ENCODE measurements at places on chromosomes 7 and 10.

DNA sequence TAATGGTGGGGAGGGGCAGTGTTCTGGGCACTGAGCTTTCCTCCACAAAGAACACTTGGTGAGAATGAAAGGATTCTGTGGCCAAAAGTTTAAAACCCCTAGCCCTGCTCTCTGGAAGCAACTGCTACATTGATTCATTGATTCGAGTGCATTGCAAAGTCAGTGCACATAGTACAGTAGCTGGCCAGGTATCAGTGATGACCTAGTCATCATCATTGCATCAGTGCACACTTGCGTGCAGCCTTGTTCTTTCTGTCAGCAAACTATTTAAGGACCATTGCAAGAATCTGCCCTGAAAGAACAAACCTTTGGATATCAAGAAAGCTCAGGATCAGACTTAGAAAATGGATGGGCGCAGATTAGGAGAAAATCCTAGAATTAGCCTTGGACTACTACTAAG, 47.4 kb downstream of the CUL1 start:
- no peak for DNase-seq

- no peak for DNase-seq
Measured at GRCh38 chr7:13279854-13280435, 592.5 kb downstream of the ARL4A start.

DNA sequence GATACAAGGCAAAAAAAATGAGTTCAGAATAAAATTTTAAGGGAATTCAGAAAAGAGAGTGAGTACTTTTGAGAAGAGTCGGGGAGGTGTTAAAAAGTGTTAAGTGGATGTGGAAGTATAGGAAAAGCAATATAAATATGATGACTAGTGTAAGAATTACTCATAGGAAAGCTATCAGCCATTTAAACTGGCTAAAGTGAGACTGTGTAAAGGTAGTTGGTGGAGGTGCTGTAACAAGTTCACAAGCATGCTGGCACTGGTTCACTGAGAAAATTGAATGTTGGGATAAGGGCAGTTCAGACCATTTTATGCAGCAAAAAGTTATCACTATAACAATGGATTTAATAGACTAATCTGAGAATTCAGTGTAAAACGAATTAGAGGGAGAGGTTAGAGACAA, 179.0 kb upstream of the DKK1 start:
- DNase-seq = no peak

GRCh38 chr7:141349804-141350203, 201.4 kb upstream of the AGK start:
- DNase-seq = no peak

DNA sequence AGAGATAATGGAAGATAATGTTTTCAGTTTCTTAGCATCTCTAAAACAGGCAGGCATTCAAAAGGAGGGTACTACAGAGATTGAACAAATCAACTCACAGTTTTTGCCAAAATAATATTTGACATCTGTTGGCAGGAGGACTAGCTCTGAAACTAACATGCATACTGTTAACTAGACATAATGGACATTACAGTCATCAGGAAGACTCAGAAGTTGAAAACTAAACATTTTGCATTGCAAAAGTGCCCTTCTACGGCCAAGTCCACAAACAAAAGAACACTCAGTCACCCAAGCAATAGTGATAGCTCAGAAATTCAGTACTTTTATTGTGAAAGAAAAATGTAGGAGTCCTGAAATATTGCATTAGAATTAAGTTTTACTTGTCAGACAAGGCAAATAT, 399.0 kb downstream of the HGF start:
- no peak for DNase-seq

DNA sequence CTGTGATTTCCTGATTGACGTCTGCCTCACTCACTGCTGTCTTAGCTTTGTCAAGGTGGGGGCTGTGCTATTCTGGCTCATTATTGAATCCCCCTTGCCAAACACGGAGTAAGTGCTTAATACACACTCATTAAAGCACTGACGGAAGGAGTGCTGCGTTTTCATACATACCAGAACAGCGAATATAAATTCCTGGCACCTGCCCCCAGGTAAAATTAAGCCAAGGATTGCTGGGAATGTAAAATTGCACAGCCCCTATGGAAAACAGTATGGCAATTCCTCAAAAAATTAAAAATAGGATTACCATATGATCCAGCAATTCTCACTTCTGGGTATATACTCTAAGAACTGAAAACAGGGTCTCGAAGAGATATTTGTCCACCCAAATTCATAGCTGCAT, 6.6 kb downstream of the KLRG2 start:
- no peak for DNase-seq

DNA sequence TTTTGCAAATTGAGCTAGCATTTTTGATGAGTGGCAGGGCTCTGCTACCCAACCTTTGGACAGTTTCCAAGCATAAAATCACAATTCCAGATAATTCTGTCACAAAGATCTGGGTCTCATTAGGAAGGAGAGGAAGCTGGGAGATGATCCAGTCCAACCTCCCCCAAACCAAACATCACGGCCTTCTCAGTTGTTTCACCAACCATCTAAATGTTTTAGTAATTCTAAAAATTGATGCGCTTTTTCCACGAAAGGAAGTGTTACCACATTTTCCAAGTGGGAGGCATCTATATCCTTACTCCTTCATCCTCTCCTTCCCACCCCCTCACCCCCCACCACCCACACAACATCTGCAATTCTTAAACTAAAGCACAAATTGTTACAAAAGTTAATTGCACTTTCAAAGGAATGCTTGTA, 108.3 kb downstream of the EGFR start:
- no peak for DNase-seq

- DNase-seq = no peak
Measured at GRCh38 chr7:101910991-101911799, 93.8 kb downstream of the CUX1 start.

DNA sequence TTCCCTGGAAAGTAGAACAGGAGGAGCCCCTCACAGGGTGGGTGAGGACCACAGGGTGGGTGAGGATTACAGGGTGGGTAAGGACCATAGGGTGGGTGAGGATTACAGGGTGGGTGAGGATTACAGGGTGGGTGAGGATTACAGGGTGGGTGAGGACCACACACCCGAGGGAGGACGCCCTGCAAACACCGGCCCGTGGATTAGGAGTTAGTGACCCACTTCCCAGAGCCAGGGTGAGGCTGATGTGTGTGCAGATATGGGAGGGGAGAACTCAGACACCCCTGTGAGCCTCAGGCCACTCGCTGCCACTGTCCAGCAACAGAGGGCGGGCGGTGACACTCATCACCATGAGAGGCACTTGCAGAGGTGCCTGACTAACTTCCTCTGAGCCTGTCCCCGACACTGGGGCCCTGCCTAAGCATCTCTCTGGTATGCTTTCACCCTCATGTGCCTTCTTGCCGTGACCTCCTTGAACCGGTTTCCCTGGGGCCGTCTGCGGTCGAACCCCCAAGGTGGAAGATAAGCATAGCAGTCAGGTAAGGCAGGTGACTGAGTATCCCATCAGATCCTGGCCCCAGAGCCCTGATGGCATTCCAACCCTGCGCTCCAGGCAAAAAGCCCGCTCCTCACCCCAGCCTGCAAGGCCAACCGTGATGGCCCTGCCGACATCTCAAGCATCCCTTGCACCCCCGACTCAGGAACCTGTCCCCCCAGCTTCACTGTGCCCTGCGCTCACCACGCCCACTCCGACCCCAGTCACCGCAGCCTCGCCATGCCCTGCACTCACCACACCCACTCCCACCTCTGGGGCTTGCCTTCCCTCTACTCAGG, 74.1 kb downstream of the FAM53B start:
- DNase-seq = no peak

DNA sequence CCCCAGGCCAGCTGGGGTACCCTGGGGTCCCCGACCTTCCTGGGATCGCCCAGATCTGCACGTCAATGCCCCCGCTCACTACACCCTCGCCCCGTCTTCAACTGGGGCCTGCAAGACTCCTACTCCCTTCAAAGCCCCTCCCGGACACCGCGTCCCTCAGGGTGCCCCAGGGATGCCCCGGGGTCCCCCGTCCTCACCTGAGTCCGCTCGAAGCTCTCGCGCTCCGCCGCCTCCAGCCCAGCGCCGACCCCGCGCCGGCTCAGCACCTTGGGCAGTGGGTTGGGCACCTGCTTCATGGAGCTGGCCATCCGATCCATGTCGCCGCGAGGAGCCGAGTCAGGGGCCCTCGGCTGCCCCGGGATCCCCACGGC, at the start of gene HIP1:
TSS of gene HIP1 (minus strand) at position 338 of the 371 bp plus-strand sequence. CDS start at position 317, 21 bp downstream.
- no peak for DNase-seq

DNA sequence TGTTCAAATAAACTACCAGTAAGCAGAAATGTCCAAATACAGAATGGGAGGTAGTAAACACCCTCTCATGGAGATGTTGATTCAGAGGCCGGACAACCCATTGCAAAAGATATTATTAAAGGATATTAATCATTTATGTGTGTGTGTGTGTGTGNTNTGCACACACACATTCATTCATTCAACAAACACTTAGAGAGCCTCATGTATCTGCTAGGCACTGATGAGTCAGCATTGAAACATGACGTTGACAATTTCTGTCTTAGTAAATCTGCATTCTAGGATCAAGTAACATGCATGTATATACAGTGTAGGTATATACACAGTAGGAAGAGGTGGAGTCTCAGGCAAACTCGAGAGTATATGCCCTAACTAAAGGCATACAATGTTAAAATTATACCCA, 187.0 kb downstream of the ZNF365 start:
- DNase-seq = no peak

DNA sequence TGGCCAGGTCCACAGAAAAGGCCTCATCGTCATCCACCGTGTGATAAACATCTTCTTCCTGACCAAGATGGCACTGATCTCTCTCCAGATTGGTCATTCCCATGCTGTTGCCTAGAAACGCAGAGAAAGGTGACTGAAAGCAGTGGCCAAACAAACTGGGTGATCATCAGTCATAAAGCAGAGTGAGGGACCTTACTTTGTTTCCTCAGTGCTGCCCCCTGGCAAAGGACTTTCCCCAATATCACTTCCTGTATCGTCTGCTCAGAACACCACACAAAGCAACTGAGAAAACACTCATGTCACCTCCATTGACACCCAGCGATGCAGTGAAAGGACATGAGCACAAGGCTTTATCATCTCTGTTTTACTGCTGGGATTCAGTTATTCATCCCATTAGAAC, 40.0 kb upstream of the TM9SF3 start:
- no peak for DNase-seq

GRCh38 chr10:24463611-24464426, 254.9 kb downstream of the KIAA1217 start:
- no peak for DNase-seq

- no peak for DNase-seq
Measured at GRCh38 chr10:74778436-74779094, 47.8 kb upstream of the KAT6B start.

All from D341Med (cell line).